ENCODE measurements at places on chromosomes 16 and 17.
A peak's percentile ranks its signal among the peaks of the same experiment; 100 is the strongest.

DNA sequence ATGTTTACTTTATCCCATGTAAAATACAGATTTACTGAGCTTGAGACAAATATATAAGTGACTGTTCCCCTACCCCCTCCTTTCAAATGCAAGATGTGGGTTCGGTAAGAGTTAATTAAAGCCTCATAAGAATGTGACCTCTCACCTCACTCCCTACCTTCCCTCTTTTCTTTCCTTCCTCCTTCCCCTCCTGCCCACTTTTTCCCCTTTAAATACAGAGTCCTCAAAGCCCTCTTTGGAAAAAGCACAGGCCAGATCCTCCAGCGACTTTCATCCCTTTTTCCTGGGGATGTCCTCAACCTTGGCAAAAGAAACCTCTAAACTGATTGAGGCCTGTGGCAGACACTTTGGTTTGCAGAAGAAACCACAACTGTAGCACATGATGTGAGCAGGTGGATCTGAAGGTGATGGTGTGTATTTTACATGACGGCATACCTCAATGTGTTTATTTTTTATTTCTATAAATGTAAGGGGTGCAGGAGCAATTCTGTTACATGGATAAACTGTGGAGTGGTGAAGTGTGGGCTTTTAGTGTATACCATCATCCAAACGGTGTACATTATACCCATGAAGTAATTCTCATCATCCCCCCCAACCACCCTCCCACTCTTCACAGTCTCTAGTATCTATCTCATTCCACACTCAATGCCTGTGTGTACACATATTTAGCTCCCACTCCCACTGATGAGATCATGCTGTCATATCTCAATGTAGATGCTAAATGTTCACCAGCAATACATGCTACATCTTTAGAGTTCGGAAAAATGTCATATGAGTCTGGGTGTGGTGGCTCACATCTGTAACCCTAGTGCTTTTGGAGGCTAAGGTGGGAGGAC lies 77.7 kb downstream of the XYLT1 start:
- DNase-seq = no peak

DNA sequence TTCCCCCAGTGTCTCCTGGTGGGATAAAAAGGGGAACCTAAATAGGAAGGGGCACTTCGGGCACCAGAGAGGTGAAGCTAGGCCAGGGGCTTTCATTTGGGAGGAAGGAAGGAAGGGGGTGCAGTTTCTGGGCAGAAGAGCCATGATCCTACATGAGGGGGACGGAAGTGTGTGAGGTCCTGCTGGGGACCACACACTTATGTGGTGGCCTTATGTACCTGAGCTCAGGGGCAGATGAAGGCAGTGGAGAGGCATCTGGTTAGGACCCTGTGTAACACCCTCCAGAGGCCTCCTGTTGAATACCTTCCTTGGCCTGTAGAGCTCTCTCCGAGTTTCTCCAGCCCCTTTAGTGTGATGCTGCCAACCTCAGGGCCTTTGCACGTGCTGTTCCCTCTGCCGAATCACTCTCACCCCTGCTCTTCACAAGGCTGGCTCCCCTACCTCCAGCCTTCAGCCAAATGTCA lies 21.2 kb downstream of the IGFBP4 start:
- no peak for DNase-seq

DNA sequence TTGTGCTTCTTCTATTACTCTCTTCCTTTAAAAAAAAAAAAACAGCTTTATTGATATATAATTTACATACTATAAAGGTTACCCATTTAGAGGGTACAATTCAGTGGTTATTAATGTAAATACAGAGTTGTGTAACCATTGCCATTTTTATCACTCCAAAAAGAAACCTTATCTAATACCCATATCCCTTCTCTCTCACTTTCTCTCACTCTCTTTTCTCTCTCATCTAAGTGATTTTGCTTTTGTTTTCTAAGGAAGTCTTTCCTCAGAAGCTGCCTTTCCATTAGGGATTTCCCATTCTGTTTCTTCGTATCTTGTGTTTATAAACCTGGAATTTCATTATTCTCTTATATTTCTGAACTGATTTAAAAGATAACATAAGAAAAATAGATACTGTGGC lies 55.5 kb downstream of the NFAT5 start:
- DNase-seq = no peak

GRCh38 chr17:48263731-48264035 lies 156.1 kb downstream of the SNX11 start:
- no peak for DNase-seq

DNA sequence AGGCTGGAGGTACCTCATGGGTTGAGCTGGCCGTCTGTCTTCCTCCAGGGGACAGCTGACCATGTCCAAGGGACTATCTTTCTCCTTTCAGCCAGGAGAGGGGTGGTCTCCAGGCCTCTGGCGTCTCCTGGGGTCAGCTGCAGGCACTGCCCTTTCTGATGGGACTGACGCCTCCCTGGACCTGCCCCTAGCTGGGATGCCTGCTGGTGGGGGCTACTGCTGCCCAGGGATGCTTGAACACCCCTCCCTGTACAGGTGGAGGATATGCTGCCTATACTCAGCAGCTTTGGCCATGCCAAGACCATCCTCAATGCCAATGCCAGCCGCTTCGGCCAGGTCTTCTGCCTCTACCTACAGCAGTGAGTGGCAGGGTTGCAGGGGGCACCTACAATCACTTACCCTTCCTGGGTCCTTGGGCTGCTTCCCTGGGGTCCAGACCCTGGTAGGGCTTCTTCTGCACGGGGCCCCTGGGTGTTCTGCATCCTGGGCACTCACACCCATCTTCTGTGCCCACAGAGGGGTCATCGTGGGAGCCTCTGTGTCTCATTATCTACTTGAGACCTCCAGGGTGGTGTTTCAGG lies 4.2 kb downstream of the MYO15B start:
- no peak for DNase-seq

GRCh38 chr16:71781741-71782140 lies 26.9 kb downstream of the AP1G1 start:
- DNase-seq = peak; percentile 24

- no peak for DNase-seq
Measured at GRCh38 chr17:11855306-11855705, 142.0 kb downstream of the ZNF18 start.

DNA sequence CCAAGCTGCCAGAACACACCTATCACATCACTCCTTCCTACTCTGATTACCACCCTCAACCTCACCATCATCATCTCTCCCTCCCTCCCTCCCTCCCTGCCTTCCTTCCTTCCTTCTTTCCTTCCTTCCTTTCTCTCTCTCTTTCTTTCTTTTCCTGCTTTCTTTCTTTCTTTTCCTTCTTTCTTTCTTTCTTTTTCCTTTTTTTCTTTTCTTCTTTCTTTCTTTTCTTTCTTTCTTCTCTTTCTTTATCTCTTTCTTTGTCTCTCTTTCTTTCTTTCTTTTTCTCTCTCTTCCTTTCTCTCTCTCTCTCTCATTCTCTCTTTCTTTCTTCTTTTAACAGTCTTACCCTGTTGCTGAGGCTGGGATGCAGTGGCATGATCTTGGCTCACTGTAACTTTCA lies 59.2 kb downstream of the CACNG3 start:
- DNase-seq = no peak

- no peak for DNase-seq
Measured at GRCh38 chr16:24520983-24521382, 18.4 kb upstream of the RBBP6 start.

- DNase-seq = peak; percentile 77
Measured at GRCh38 chr17:57481910-57482391, 225.6 kb downstream of the MSI2 start.

- DNase-seq = no peak
Measured at GRCh38 chr17:49920030-49920769, 48.8 kb upstream of the DLX4 start.

DNA sequence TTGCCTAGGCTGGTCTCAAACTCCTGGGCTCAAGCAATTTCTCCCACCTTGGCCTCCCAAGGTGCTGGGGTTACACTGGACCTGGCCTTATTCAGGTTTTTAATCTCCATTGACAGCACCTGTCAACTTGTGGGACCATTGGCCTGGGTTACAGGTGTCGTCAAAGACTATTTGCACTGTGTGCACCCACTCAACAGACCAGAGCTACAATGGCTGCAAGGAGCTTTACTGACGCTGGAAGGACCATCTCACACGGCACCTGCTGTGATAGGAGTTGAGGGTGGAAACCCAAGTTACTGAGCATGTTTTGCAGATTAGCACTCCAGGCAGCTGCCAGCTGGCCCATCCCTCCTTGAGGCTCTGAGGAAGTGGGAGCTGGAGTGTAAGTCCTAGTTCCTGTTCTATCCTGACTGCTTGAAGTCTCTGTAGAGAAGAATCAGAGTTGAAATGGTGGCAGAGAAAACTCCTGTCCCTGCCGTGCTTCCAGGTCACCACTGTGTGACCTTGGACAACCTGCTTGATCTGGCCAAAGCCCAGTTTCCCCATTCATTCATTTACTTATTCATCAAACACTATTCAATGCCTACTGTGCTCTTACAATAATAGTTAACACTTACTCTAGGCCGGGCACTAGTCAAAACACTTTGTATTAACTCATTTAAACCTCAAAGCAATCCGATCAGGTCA lies 42.4 kb upstream of the LONP2 start:
- no peak for DNase-seq

GRCh38 chr16:11491524-11491923 lies 95.2 kb downstream of the LITAF start:
- no peak for DNase-seq

DNA sequence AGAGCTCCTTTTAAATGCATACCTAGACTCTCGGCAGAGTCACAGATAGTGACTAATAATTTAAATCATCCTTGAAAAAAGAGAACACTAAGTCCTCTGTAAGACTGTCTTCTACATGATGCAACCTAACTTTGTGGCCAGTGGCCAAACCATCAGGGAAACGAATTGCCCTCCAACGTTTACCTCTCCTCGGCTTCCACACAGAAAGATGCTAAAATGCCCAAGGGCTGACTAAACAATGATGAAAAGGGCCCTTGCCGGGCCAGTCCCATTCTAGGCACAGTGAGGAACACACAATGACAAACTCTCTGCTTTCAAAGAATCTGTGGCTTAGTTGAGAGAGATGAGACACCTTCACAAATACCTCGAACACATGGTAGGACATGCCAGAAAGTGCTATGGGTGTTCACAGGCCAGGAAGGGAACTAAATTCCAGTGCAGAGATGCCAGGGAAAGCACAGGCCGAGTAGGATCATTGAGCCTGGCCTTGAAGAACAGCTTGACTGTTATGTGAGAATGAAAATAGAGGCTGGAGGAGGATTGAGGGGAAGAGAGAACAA lies 35.3 kb upstream of the PITPNM3 start:
- DNase-seq = peak; percentile 65

DNA sequence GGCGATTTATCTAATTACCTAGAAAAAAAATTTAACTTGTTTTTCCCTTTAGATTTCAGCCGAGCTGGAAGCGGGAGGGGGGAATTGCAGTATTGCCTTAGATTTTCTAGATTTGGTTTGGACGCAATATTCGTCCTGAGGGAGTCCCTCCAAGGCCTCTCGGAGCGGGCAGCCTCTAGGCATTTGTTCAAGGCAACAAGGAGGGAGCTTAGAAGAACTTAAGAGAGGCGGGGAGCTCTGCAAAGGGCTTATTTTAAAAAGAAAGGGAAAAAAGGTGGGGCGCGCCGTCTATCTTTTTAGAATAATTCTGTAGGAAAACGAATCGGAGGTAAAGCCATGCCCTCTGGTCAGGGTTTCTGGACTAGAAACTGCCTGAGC lies 407 bp upstream of the TMEM94 start:
- peak; percentile 49 for DNase-seq

DNA sequence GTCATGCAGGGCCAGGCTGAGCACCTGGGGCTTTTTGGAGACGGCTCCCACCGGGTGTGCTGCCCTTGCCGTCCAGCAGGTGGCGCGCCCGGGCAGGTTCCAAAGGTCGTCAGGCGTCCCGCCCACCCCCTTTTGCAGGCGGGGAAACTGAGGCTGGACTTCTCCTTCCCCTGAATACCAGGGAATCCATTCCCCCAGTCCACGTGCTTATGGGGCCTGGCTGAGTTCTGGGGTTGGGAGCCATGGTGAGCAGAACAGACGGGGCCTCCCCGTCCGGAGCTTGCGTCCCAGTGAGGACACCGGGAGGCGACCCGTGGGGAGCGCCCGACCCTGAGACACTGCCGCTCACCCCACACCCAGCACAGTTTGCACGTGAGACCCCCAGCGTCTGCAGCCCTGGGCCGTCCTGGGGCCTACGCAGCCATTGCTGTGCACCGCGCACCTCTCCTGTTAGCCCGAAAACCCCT lies 51.8 kb upstream of the JPH3 start:
- DNase-seq = peak; percentile 78

GRCh38 chr17:260031-260791 lies 78.8 kb upstream of the DOC2B start:
- DNase-seq = no peak

DNA sequence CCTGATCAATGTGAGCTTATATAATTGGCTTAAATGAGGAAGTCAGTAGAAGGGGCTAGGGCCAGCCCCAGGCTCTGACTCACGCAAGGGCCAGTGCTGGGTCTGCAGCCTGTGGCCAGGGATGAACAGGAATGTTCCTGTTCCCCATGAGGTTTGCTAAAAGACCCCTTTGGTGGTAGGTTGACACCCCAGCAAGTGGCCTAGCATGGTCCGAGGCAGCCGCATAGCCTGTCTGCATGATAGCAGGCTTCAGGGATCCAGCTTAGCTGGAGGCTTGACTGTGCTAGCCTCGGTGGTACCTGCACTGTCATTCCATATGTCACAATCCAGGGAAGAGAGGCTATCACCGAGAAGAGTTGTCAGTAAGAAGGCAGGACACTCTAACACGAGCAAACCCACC lies 23.5 kb downstream of the TRIM25 start:
- DNase-seq = no peak

DNA sequence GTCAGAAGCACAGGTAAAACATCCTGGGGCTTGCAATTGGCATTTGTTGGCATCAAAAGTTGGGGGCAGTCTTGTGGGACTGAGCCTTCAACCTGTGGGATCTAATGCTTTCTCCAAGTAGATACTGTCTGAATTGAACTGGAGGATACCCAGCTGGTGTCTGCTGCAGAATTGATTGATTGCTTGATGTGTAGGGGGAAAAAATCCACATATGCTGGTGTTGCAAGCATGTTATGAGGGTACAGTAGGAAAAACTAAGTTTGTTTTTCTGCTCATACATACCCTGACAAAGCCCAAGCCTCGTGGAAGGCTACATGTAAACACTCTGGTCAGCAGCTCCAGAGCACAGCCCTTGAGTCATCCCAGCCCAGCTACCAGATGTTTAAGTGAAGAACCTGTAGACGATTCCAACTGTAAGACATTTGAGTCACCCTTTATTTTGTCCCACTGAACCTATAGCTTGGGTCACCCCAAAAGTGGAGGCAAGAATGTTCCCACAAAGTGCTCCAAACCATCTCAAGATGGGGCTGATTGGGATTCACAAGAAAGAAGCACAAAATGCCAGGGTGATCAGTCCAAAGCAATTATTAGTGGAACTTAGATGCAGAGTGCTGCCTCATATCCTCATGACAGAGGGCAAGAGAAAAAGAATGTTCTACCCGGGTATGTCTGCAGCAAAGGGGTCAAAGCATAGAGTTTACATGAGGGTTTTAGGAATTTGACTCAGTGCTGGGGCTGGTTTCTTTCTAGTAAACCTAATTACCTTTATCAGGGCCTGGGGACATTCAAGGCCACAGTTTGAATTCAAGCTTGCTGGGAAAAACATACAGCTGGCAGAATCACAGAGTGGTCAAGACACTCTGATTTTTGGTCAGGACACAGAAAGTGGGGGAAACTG lies 9.6 kb upstream of the APPBP2 start:
- DNase-seq = peak; percentile 38
